ENCODE measurements at places on chromosomes 2 and 18.

DNA sequence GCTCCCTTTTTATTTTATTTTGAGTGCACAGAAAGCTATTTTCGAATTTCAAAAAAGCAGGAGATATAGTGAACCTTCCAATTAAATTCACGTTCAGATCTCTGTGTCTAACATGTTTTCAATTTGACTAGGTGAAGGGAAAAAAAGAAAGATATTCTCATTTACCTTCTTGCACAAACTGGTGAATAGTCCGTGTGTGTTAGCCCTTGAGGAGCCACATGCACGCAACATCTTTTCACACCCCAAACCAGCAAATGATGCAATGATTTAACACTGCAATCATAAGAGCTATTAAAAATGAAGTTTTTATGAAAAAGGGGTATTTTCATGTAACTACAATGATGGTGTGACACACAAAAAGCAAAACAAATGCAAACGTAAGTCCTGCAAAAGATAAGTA lies 109.8 kb downstream of the CPO start:
- no peak for DNase-seq

DNA sequence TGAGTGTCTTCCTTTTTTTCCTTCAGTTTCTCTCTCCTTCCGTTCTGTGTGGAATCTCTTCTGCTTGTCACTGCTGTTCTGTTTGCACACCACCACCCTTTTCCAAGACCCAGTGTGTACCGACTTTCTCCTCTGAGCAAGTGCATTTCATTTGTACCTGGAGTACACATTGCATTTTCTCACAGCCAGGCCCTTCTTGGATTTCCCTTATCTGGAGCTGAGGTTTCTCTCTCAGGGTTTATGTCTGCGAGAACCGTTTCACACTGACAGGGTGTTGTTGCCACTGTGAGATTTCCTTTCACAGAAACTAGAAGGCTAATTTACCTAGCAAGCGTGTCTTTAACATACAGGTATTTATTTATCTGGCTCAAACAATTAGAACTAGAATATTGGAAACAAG lies 26.2 kb downstream of the NCOA1 start:
- no peak for DNase-seq

- no peak for DNase-seq
These were observed 80.4 kb downstream of the ARMC9 start for GRCh38 chr2:231278868-231279267.

DNA sequence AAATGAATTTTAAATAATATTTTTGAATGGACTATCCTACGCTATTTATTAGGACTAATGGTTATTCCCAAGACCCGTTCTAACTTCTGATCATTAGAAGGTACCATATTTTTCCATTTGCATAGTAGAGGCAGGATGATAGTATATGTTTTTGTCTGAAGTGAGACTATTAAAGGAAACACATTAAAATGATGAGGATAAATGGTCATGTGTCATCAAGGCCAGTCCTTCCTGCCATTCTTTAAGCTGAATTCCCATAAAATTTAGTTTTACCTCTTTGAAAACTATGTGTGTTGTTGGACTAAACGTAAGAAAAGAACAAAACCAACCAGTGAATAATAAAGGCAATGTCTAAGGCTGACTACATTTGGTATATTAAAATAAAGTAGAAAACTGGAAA lies 121.8 kb downstream of the SLC8A1 start:
- DNase-seq = no peak

DNA sequence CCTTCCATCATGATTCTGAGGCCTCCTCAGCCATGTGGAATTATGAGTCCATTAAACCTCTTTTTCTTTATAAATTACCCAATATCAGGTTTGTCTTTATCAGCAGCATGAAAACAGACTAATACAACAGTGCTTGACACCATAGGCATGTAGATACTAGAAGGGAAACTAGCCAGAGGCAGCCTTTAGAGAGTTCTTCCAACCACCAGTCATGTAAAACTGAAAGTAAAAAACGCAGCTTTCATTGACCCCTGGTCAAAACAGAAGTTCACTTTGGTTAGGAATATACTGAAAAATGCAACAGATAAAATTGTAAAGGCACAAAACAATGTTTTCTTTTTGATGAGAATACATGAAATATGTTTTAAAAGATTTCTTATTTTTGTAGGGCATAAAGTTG lies 122.8 kb upstream of the L3MBTL4 start:
- DNase-seq = no peak

- no peak for DNase-seq
These were observed 88.1 kb downstream of the TTC27 start for GRCh38 chr2:32715981-32716380.

DNA sequence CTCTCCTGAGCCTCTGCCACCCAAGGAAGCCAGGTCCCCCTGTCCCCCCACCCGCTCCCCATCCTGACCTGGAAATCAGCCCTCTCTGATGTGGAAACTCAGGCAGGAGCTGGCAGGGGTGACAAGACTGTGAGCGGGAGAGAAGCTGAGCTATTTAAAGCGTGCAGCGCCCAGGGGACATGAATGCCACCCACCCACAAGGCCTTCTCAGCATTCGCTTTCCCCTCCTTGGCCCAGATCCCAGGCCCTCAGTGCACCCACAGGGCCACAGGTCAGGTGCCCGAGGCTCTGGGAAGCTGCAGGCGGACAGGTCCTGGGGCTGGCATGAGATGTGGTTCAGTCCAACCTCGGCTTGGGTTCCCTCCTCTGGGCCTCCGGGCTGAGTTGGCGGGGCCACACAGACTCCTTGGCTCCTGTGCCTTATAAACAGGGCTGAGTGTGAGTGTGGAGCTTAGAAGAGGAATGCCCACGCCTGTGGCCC lies 168.3 kb downstream of the SMAD7 start:
- no peak for DNase-seq

GRCh38 chr18:65876310-65876709 lies 125.5 kb downstream of the CDH7 start:
- DNase-seq = no peak

- no peak for DNase-seq
These were observed 154.8 kb downstream of the LAMA1 start for GRCh38 chr18:6962571-6963451.

- DNase-seq = no peak
These were observed 682 bp downstream of the DUSP2 start for GRCh38 chr2:96144481-96145035.

DNA sequence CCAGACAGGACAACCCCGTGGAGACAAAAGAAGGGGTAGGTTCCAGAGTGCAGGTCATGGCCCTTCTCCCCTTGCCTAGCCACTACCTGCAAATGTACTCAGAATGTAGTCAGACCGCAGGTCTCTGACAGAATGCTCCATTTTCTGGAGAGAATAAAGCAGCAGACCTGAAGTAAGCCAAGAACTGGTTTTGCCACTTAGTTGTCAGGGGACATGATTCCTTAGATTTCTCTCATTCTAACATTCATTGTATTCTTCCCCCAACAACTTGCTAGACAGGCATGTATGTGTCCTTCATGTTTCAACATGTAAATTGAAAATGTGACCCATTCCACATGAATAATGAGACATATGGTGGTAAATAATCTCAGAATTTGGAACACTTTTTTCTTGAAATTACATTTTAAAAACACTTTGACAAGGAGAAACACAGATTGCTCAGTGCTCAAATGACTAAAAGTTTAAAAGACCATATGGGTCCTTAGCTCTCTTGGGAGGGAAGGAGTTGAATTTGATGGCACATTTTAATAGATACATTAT lies 142.4 kb downstream of the CCBE1 start:
- no peak for DNase-seq

- no peak for DNase-seq
These were observed 121.2 kb upstream of the LINC00305 start for GRCh38 chr18:64270121-64270520.

DNA sequence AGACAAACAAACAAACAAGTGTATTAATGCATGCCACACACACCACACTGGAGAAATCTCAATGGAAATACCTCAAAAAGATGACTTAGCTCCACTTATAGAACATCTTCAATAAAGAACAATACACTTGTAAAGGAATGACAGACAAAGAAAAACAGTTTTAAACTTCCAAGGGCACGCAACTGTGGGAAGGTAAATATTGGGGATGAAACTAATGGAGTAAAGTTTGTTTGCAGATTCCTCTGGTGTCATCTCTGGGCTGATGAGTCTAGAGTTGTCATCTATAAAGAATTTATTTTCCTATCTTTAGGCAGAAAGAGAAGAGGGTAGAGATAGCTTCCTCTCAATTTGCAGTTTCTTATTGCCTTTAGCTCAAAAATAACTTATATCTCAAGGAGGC lies 144.0 kb upstream of the ZC3H15 start:
- no peak for DNase-seq

DNA sequence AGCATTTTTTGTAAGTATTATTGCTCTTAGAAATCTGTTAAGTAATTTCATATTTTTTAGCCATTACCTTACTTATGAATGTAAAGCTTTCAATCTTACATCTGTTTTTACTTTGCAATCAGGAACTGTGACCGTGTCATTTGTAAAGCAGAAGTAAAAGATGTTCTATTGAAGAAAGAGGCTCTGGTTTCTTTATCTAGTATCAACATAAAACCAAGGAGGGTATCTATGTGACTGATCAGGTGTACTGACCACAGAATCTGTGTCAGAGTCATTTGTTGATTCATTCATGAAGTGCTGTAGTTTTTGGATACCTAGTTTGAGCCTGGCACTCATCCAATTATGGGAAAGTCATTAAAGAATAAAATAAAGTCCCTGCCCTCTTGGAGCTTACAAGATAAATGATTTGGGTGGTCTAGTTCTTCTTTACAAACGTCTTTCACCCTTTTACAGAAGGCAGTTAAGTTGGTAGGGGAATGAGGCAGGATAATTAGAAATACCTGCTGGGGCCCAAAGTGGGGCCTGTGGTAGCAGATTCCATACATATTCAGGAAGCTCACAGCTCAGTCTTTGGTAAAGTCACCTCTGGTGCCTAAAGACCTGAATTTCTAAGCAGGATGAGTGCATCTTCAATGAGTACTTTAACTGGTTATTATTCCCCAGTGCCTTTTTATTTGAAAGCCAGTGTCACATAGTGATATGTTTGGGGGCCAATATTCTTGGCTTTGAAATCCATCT lies 260.6 kb upstream of the NT5C1B start:
- no peak for DNase-seq

- no peak for DNase-seq
These were observed 54.7 kb upstream of the OTOF start for GRCh38 chr2:26532301-26533250.

- DNase-seq = no peak
These were observed 346 bp upstream of the VRK2 start for GRCh38 chr2:58046335-58046584.

- DNase-seq = no peak
These were observed 81.9 kb downstream of the TGOLN2 start for GRCh38 chr2:85245891-85246290.

DNA sequence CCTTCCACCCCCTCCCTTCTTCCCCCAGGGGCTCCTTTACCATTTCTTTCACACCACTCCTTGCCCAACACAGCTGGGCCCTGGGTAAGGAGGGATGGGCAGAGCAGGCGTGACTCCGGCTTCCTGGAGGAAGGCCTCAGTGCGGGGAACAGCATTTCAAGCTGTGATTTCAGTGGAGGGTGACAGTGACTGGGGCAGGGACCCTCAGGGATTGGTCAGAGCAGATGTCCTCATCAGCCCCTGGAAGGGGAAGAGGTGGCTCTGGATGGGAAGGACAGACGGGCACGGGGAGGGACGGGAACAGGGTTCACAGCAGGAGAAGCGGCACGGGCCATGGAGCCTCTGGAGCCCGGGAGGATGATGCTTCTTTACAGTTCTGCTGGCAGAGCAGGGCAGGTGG lies 130.8 kb upstream of the TWIST2 start:
- no peak for DNase-seq

DNA sequence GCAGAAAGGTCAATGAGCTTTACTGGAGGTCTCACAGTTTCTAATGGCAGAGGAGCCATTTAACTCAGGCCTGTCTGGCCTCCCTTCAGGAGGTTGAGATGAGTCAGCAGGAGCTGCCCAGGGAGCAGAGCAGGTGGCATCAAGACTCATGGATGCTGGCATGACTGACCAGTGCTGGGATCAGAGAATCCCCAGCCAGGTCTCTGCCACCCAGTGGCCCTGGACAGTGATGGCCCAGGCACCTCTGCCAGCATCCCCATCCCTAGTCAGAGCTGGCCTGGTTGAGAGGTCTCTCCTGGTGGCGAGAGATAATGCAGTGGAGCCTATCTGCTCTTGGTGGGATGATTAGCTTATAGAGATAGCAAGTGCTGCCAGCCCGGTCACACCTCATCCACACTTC lies 43.1 kb downstream of the GYPC start:
- no peak for DNase-seq

GRCh38 chr2:199848389-199849130 lies 2.4 kb downstream of the FTCDNL1 start:
- DNase-seq = no peak

- DNase-seq = no peak
These were observed 142.6 kb downstream of the SETBP1 start for GRCh38 chr18:44823286-44823685.

DNA sequence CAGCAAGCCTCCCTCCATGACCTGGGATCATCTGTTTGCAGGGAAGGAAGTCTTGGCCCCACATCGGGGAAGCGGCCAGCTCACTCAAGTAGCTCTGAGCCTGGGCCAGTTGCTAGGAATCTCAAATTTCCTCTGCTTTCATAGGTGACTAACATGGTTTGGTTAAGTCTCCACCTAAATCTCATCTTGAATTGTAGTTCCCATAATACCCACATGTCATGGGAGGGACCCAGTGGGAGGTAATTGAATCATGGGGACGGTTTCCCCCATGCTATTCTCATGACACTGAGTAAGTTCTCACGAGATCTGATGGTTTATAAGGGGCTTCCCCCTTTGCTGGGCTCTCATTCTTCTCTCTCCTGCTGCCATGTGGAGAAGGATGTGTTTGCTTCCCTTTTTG lies 75.2 kb downstream of the LBH start:
- DNase-seq = no peak

- no peak for DNase-seq
These were observed 21.5 kb downstream of the SLC4A3 start for GRCh38 chr2:219648963-219649362.

GRCh38 chr18:2515908-2516625 lies 55.2 kb downstream of the METTL4 start:
- no peak for DNase-seq

DNA sequence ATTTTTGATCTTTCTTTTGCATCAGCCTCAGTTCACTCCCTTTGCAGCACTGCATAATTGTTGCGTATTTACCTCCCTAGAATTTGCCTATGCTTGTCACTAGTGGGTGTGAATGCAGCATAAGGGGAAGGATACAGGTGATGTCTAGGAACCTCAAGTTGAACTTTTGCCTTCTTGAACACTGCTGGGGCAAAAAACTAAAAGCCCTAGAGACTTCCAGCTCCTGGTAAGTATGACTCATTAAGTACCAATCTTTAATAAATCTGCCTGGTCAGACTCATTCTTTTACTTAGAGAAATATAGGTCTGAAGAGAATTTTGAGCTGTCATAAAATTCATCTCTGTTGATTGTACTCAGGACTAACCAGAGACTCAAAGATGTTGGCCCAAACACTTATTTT lies 547.3 kb upstream of the FANCL start:
- no peak for DNase-seq

GRCh38 chr2:105037572-105038382 lies at the start of gene MRPS9:
Gene MRPS9, plus strand, starts transcription at chr2:105038069. Its CDS starts 24 bp downstream, at chr2:105038093.
- DNase-seq = peak; percentile 96

DNA sequence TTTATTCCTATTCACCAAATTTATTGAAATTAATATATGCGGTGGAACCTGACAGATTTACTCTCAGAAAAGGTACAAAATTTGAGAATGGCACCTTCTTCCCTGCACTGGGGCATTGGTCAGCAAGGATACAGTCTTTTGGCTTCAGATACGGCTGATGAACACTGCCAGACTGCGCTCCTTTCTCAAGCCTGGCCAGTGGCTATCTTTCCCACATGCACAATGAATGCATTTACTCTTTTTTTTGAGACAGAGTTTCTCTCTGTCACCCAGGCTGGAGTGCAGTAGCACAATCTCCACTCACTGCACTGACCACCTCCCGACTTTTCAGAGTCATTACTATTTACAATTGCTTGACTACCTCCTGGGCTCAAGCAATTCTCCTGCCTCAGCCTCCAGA lies 61.6 kb downstream of the MOB4 start:
- DNase-seq = no peak

Measured in stimulated activated CD4-positive, alpha-beta T cell treated with anti-CD3 and anti-CD28 coated beads, Interleukin-4, amount 100 ng/mL, for 48 hours (primary cell).